ENCODE measurements at places on chromosomes 2 and 18.

GRCh38 chr18:24065906-24066305, 51.4 kb downstream of the TTC39C start:
- no peak for DNase-seq

DNA sequence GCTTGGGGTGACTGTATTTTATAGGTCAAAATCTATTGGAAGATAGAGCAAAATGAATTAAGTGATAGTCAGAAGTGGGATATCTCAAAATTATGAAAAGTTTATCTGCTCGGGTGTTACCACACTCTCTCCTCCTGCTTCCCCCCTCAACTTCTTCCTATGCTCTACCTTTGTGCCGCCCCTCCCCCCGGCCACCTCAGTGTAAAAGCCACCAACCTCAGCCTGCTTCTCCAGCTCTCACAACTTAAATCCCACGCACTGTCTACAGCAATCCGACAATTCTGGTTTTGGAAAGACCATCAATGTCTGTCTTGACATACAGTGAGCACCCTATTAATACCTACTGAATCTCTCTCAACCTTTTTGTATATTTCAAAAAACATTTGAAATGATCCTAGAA, 164.6 kb downstream of the DCC start:
- DNase-seq: no peak

- DNase-seq: no peak
These were observed 2.8 kb downstream of the PREPL start for GRCh38 chr2:44358503-44358902.

GRCh38 chr2:230492107-230492506, 76.1 kb downstream of the SP100 start:
- no peak for DNase-seq

GRCh38 chr2:188984065-188984491, 9.9 kb downstream of the COL3A1 start:
- DNase-seq: no peak

DNA sequence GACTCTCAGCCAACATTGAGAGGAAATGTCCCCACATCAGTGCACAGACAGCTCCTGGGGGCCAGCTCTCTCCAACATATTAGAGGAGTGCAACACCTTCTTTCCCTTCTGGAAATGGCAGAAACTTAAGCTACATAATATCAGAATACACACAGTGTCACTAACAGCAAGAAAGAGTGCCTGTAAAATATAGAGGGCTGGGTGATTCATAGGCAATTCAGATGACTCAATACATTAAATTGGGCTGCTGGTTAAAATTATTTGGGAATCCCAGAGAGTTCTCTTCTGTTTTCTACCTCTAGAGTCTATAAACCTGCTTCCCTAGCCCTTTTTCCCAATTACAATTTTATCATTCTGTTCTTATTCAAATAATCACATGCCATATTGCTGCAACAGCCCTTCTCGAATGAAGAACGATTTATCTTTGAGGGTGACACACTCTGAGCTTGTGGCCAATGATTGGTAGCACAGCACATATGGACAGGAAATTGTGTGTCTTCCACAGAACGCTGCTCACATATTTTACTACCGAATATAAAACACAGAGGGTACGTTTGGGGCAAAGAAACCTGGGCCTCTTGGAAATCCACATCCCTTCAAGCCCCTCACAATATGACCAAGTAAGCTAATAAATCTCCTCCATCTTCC, 381.2 kb downstream of the MBD2 start:
- no peak for DNase-seq

DNA sequence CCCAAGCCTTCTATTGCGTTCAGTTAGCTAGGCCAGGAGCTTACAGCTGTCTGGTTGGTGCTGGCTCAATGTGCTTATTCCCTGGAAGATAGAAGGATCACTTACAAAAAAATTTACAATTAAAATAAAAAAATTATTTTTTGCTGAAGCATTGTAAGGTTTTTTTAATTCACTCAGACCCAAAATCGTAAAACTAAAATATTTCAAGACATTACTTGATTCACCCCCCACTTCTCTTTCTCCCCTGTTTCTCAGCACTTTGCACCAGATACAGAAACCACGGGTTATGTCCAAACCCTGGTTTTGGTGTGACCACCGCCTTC, 911 bp upstream of the PTPRM start:
- DNase-seq: no peak

Measured in activated CD4-positive, CD25-positive, alpha-beta regulatory T cell treated with anti-CD3 and anti-CD28 coated beads, Interleukin-2, amount 50 U/mL, for 72 hours (primary cell).